Astrocyte (in vitro differentiated cells and primary cell): ENCODE measurements at places on chromosomes 4 and X. TPM values are rescaled to one million over a fixed set of nuclear protein-coding genes. Genes with fewer than 3 reads are reported as not detected.
A peak's percentile ranks its signal among the peaks of the same experiment; 100 is the strongest.

Gene FAM149A
- 1.2 and 1.7 TPM in 2 replicates for total RNA-seq

Gene ART3
- not detected in 2 replicates for total RNA-seq

Gene VCX3A
- total RNA-seq = not detected in 2 replicates

Gene CNGA1
- not detected in 2 replicates for total RNA-seq

Gene FHDC1
- total RNA-seq = 1.5 and 1.7 TPM in 2 replicates

Gene HTT-AS
- total RNA-seq = not detected in 2 replicates

Gene HSPA4L
- 8.0 and 8.9 TPM in 2 replicates for total RNA-seq

Gene SPANXA2
- not detected in 2 replicates for total RNA-seq

Gene TEX13C
- not detected in 2 replicates for total RNA-seq

Gene SYN1
- total RNA-seq = 1.6 and 2.2 TPM in 2 replicates

Gene IL13RA2
- total RNA-seq = not detected in 2 replicates

DNA sequence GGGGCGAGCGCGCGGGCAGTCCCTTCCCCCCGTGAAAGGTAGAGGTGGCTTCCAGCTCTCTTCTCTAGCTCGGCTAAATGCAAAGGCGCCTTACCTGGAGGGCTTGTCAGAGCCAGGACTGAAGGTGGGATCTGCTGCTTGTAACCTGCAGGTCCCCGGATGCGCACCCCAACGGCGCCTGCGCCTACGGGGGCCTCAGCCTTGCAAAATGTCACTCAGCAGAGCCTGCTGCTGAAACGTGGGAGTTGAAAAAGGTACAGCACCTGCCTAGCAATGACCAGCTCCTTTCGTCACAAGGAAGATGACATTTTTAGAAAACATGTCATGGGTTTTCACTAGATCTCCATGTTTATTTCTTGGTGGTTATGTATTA lies 583 bp downstream of the ABHD18 start:
- H3K4me1 ChIP-seq = peaks cover 3% of the 10 kb centered on the region
- H3K27me3 ChIP-seq = no peaks in the 10 kb centered on the region
- peak; percentile 5 for DNase-seq
- H3K36me3 ChIP-seq = no peaks in the 10 kb centered on the region
- peak overlapping the region; percentile 73 for H3K27ac ChIP-seq

GRCh38 chrX:154296731-154297130 lies 1.1 kb downstream of the TKTL1 start:
- H3K27ac ChIP-seq = no peak overlapping the region
- no peak overlapping the region for H3K4me3 ChIP-seq
- no peaks in the 10 kb centered on the region for H3K27me3 ChIP-seq
- DNase-seq = no peak
- no peaks in the 10 kb centered on the region for H3K4me1 ChIP-seq

- no peaks in the 10 kb centered on the region for H3K4me1 ChIP-seq
- H3K27me3 ChIP-seq = no peaks in the 10 kb centered on the region
- H3K4me3 ChIP-seq = no peak overlapping the region
Measured at GRCh38 chr4:161208564-161208963, 955.2 kb downstream of the FSTL5 start.

- DNase-seq = peak; percentile 46
- H3K27ac ChIP-seq = no peak overlapping the region
- H3K4me3 ChIP-seq = no peak overlapping the region
- H3K4me1 ChIP-seq = peaks cover 30% of the 10 kb centered on the region
- H3K27me3 ChIP-seq = no peaks in the 10 kb centered on the region
Measured at GRCh38 chr4:683982-684622, 4.8 kb downstream of the SLC49A3 start.

- no peak overlapping the region for H3K27ac ChIP-seq
- H3K4me3 ChIP-seq = no peak overlapping the region
- H3K27me3 ChIP-seq = no peaks in the 10 kb centered on the region
- no peaks in the 10 kb centered on the region for H3K36me3 ChIP-seq
Measured at GRCh38 chr4:152500800-152501434, 35.0 kb downstream of the FBXW7 start.

- H3K4me1 ChIP-seq = no peaks in the 10 kb centered on the region
- no peak overlapping the region for H3K4me3 ChIP-seq
- no peak overlapping the region for H3K27ac ChIP-seq
Measured at GRCh38 chr4:155569960-155570515, 96.6 kb upstream of the GUCY1A1 start.

DNA sequence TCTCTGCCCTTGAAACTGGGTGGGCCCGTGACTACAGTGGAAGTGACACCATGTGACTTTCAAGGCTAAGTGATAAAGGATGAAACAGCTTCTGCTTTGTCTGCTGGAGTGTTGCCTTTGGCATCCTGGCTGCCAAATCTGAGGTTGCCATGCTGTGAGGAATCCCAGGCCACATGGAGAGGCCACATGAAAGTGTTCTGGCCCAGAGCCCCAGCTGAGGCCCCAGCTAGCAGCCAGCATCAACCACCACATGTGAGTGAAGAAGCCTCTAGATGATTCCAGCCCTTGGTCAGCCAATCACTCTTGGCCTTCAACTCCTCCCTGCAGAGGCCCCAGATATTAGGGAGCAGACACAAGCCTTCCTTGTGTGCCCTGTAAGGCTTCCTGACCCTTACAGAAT lies 94.4 kb upstream of the BCOR start:
- H3K27ac ChIP-seq = no peak overlapping the region
- H3K4me1 ChIP-seq = no peaks in the 10 kb centered on the region
- no peak for DNase-seq
- no peak overlapping the region for H3K4me3 ChIP-seq

GRCh38 chrX:152896450-152896849 lies 1.4 kb upstream of the ZNF185 start:
- DNase-seq = no peak
- H3K27me3 ChIP-seq = no peaks in the 10 kb centered on the region
- peaks cover 12% of the 10 kb centered on the region for H3K4me1 ChIP-seq
- no peaks in the 10 kb centered on the region for H3K36me3 ChIP-seq
- H3K27ac ChIP-seq = peak overlapping the region; percentile 19

GRCh38 chrX:1167466-1167865 lies 45.0 kb downstream of the CRLF2 start:
- H3K4me3 ChIP-seq = no peak overlapping the region
- no peak for DNase-seq
- H3K36me3 ChIP-seq = no peaks in the 10 kb centered on the region
- H3K4me1 ChIP-seq = no peaks in the 10 kb centered on the region

DNA sequence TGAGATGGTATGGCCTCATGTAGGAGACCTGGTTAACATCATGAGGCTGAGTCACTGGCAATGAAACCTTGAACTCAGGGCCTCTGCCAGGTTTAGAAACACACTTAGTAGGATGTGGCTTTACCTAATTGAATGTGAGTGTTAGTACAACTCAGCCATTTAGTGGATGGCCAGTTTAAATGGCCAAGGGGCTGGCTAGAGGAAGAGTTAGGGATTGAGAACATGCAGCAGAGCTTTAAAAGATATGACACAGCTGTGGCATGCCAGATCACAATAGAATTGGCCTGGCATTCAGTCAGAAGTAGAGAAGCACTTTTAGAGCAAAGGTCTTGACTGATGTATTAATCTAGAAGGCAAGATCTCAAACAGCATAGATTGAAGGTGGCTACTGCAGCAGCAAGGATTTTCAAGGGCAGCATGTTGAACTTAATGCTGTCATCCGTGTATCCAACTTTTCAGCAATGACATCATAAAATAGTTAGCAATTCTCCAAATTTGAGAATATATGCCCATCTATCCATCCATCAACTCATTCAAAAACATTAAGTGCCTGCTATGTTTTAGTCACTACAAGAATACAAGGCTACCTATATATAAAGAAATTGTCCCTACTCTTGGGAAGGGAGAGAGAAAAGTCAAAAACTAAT lies 170.4 kb downstream of the FRAS1 start:
- H3K36me3 ChIP-seq = no peaks in the 10 kb centered on the region
- H3K27me3 ChIP-seq = no peaks in the 10 kb centered on the region
- no peak overlapping the region for H3K27ac ChIP-seq
- no peaks in the 10 kb centered on the region for H3K4me1 ChIP-seq
- H3K4me3 ChIP-seq = no peak overlapping the region
- DNase-seq = no peak

DNA sequence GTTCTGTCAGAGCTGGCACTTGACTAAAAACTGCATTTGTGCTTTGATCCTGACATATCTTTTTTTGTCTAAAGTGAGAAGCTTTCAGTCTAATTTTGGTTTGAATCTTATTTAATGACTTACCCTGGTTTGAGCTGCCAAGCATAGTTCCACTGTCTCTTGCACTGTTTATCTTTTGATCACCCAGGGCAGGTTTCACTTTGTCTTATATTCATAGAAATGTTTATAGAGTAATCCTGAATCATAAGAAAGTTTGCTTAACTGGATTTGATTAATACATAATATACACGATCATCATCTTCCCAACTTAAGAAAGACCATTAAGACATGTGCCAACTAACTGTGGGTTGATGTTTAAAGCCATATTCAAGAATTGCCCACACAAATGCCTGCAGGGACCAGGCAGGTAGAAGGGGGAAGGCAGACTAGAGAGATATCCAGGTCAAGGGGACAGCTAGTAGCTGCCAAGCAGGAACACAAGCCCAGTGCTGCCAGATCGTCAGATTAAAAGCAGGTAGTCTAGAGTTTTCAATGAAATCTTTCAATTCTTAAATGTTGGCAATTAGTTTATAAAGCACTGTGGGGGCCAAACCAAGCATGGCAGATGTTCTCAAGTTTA lies 1.9 kb downstream of the GK start:
- no peaks in the 10 kb centered on the region for H3K4me1 ChIP-seq
- no peak overlapping the region for H3K27ac ChIP-seq
- DNase-seq = no peak
- no peaks in the 10 kb centered on the region for H3K27me3 ChIP-seq
- H3K36me3 ChIP-seq = no peaks in the 10 kb centered on the region
- H3K4me3 ChIP-seq = no peak overlapping the region

GRCh38 chrX:9786798-9787635 lies 788 bp downstream of the SHROOM2 start:
- no peak overlapping the region for H3K27ac ChIP-seq
- H3K27me3 ChIP-seq = peaks cover 17% of the 10 kb centered on the region
- no peaks in the 10 kb centered on the region for H3K4me1 ChIP-seq
- no peaks in the 10 kb centered on the region for H3K36me3 ChIP-seq
- H3K4me3 ChIP-seq = peak overlapping the region; percentile 17

- no peak overlapping the region for H3K4me3 ChIP-seq
- DNase-seq = no peak
- no peaks in the 10 kb centered on the region for H3K36me3 ChIP-seq
- H3K4me1 ChIP-seq = no peaks in the 10 kb centered on the region
- no peaks in the 10 kb centered on the region for H3K27me3 ChIP-seq
Measured at GRCh38 chr4:175616287-175616686, 195.8 kb downstream of the GPM6A start.

- H3K27me3 ChIP-seq = no peaks in the 10 kb centered on the region
- H3K4me3 ChIP-seq = no peak overlapping the region
- H3K27ac ChIP-seq = no peak overlapping the region
- H3K4me1 ChIP-seq = no peaks in the 10 kb centered on the region
- H3K36me3 ChIP-seq = no peaks in the 10 kb centered on the region
Measured at GRCh38 chr4:109049926-109050325, 252.5 kb downstream of the COL25A1 start.

- no peaks in the 10 kb centered on the region for H3K27me3 ChIP-seq
- H3K4me3 ChIP-seq = no peak overlapping the region
- no peaks in the 10 kb centered on the region for H3K4me1 ChIP-seq
- H3K36me3 ChIP-seq = no peaks in the 10 kb centered on the region
Measured at GRCh38 chrX:48043056-48043455, 28.4 kb downstream of the ZNF630 start.

GRCh38 chr4:22179124-22179874 lies 230.7 kb upstream of the KCNIP4 start:
- no peak overlapping the region for H3K4me3 ChIP-seq
- peak; percentile 98 for DNase-seq
- no peaks in the 10 kb centered on the region for H3K27me3 ChIP-seq
- peaks cover 11% of the 10 kb centered on the region for H3K4me1 ChIP-seq

- H3K4me3 ChIP-seq = no peak overlapping the region
- no peaks in the 10 kb centered on the region for H3K4me1 ChIP-seq
- H3K27ac ChIP-seq = no peak overlapping the region
- no peaks in the 10 kb centered on the region for H3K27me3 ChIP-seq
Measured at GRCh38 chrX:66360894-66361293, 196.8 kb downstream of the HEPH start.

DNA sequence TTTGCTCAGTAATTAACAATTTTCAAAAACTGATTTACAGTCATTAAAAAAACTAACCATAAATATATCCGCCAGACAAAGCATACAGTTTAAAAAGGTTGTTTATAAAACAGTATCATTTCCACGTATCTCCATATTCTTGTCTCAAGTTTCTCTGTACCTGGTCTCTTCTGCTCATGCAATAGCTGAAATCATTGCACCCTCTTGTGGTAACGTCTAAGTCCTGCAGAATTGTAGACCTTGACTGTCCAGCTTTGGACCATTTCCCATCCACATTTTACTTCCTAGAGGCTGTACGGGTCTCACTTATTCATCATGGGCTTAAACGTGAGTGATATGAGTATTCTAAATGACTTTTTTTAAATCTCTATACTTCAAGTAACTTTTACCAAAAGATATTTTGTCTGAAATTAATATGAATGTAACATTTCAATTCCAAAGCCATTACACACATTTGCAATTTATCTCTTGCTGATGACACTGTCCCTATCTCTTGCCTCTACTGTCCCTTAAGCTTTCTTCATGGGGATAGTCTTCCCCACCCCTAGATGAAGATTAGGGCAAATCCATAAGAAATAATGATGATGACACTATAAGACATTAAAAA lies 118.5 kb downstream of the BTC start:
- peaks cover 7% of the 10 kb centered on the region for H3K27me3 ChIP-seq
- no peak overlapping the region for H3K4me3 ChIP-seq
- no peaks in the 10 kb centered on the region for H3K4me1 ChIP-seq

DNA sequence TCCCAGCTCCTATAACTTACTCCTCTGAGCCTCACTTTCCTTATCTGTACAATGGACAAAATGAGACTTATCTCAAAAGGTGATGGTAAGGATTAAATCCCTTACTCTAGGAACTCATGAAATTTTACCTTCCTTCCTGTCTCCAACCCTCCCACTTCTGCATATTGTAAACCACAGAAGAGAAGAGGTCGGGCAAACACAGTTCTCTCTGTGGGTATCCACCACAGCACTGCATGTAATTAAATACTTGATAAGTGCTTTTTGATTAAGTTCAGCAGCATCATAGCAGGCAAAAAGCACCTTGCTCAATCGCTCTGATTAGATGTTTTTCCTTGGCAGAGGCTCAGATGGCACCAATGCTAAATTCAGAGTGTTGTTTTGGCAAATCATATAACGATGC lies 17.3 kb upstream of the TMEM192 start:
- no peaks in the 10 kb centered on the region for H3K4me1 ChIP-seq
- no peaks in the 10 kb centered on the region for H3K36me3 ChIP-seq
- no peak for DNase-seq
- no peaks in the 10 kb centered on the region for H3K27me3 ChIP-seq
- no peak overlapping the region for H3K4me3 ChIP-seq

- no peaks in the 10 kb centered on the region for H3K36me3 ChIP-seq
- no peak overlapping the region for H3K27ac ChIP-seq
- DNase-seq = no peak
- no peaks in the 10 kb centered on the region for H3K27me3 ChIP-seq
- no peaks in the 10 kb centered on the region for H3K4me1 ChIP-seq
Measured at GRCh38 chrX:155715141-155715540, 102.4 kb upstream of the TMLHE start.

DNA sequence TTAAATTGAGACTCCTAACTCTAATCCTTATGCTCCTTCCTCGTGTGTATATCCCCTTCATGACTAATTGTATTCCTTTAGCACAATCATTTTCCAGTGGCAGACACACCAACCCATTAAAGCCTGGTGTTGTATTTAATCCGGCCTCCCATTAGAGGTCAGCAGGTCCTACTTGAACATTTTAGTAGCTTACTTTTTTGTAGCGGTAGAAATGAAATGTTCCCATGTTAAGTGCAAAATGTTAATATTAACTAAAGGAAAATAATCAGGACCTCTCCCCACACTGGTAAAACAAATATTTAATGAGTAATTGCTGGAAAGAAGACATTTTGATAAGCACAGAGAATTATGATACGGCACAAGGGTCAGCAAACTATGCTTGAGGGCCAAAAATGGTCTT lies 3.4 kb downstream of the RAB33B start:
- no peak overlapping the region for H3K4me3 ChIP-seq
- no peaks in the 10 kb centered on the region for H3K27me3 ChIP-seq
- no peak overlapping the region for H3K27ac ChIP-seq
- peaks cover 12% of the 10 kb centered on the region for H3K4me1 ChIP-seq
